Activated CD4-positive, alpha-beta T cell treated with anti-CD3 and anti-CD28 coated beads, Interleukin-2, amount 10 ng/mL, durations not matched to agents 7 days and 5 days (primary cell): ENCODE measurements at places on chromosomes 1 and 21. TPM values are rescaled to one million over a fixed set of nuclear protein-coding genes. Genes with fewer than 3 reads are reported as not detected.

The S100A8 gene
- not detected for total RNA-seq

The PDE9A gene
- total RNA-seq: 4.7 TPM

The KIF26B gene
- not detected for total RNA-seq

The AIRE gene
- total RNA-seq: 0.27 TPM

The RHBDL2 gene
- total RNA-seq: not detected

The OR2C3 gene
- total RNA-seq: not detected

The IL20 gene
- not detected for total RNA-seq

The EFNA3 gene
- 2.7 TPM for total RNA-seq

The SH3BGR gene
- total RNA-seq: 0.89 TPM

The NHLH1 gene
- total RNA-seq: 0.10 TPM

The PTPN7 gene
- 183 TPM for total RNA-seq

The LCE1A gene
- total RNA-seq: not detected

The C1orf210 gene
- not detected for total RNA-seq

The FLG gene
- not detected for total RNA-seq

The TMIGD3 gene
- total RNA-seq: not detected

The ANGPTL7 gene
- total RNA-seq: not detected

The ZNF687 gene
- total RNA-seq: 27.7 TPM

The SH2D5 gene
- total RNA-seq: not detected

The CD53 gene
- 557 TPM for total RNA-seq

The LRIF1 gene
- 18.3 TPM for total RNA-seq
